ENCODE measurements at places on chromosomes 3 and 15.
A peak's percentile ranks its signal among the peaks of the same experiment; 100 is the strongest.

DNA sequence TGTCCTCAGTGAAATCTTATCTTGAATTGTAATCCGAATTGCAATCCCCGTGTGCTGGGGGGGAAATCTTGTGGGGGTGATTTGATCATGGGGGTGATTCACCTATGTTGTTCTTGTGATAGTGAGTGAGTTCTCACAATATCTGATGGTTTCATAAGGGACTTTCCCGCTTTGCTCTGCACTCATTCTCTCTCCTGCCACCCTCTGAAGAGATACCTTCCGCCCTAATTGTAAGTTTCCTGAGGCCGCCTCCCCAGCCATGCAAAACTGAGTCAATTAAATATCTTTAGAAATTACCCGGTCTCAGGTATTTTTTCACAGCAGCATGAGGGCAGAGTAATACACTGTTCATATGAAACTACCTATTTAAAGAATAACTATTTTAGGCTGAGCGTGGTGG lies 304.1 kb upstream of the EPHA6 start:
- H3K4me3 ChIP-seq: no peak overlapping the region
- no peak overlapping the region for H3K27ac ChIP-seq
- no peak for DNase-seq
- no peaks in the 10 kb centered on the region for H3K27me3 ChIP-seq
- H3K36me3 ChIP-seq: no peaks in the 10 kb centered on the region

DNA sequence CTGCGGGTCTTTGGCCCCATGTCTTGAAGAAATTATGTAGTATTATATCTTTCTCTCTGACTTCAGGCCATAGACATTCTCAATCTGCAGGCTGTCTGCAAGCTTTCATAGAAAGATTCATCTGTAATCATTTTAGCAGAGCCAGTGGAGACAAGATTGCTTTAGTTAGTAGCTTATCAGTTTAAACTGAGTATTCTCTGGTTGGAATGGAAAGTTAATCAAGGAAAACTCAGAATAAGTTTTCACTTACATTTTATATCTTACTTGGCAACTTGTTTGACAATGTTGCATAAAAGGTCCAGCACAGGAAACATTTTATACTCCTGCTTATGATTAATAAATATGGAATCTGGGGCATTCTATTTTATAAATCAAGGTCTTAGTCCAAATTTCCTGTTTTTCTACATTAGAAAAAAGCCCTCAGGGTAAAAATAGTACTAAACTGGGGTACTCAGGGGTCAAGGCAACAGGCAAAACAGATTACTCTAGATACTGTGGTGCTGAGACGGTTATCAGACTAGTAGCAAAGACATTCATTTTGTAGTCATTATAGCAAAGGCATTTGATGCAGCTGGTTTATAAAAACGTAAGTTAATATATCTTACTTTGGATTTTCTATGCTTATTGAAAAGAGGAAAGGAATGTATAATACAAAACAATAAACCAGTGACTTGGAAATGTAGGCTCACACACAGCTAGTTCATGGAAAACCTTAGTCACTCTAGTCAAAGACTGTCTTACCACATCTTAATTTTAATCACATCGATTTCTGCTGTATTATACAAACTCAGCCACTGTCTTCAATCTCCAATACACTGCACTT lies 45.2 kb upstream of the FILIP1L start:
- no peak overlapping the region for H3K4me3 ChIP-seq
- DNase-seq: no peak
- H3K4me1 ChIP-seq: no peaks in the 10 kb centered on the region
- no peak overlapping the region for H3K27ac ChIP-seq
- H3K36me3 ChIP-seq: 0 out of 2 replicates have a peak, but pooled peaks cover 2% of the 10 kb centered on the region

DNA sequence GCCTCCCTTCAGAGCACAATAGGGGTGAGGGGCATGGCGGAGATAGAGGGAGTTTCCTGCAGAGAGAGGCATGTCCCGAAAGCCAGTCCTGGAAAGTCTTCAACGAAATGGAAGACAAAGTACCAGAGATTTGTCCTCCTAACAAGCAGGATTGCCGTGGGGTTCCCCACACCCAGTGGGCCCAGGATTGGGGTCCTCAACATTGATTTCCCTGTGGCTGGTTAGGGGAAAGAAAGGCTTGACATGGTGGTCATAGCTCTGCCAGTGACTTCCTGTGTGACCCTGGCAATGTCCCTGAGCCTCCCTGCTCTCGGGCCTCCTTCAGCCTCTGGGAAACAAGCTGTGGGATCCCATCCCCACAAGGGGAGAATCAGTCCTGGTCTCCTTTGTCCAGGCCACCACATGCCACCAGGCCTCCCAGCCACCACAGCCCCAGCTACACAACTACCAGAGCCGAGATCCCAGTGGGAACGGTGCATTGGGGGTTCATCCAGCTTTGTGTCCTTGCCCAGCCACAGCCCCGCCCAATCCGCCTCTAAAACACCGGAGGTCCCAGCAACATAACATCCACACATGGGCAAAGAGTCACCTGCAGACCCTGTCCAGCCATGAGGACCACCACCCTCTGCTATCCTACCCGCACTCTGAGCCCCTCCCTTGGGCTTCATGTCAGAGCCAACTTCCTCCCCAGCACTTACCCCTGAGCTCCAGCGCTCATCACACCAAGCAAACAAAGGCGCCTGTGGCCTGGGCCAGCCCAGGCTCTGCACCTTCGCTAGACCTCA lies 63.0 kb downstream of the ADAMTS17 start:
- no peaks in the 10 kb centered on the region for H3K4me1 ChIP-seq
- H3K4me3 ChIP-seq: no peak overlapping the region
- H3K27ac ChIP-seq: peak overlapping the region; percentile 40
- no peak for DNase-seq
- H3K27me3 ChIP-seq: no peaks in the 10 kb centered on the region

GRCh38 chr15:98772895-98773294 lies 124.6 kb downstream of the IGF1R start:
- no peak overlapping the region for H3K27ac ChIP-seq
- no peaks in the 10 kb centered on the region for H3K4me1 ChIP-seq
- no peaks in the 10 kb centered on the region for H3K27me3 ChIP-seq

- no peaks in the 10 kb centered on the region for H3K4me1 ChIP-seq
- no peaks in the 10 kb centered on the region for H3K36me3 ChIP-seq
- no peak for DNase-seq
- no peaks in the 10 kb centered on the region for H3K27me3 ChIP-seq
Observed at GRCh38 chr3:23489300-23490158, 286.4 kb downstream of the UBE2E2 start.

DNA sequence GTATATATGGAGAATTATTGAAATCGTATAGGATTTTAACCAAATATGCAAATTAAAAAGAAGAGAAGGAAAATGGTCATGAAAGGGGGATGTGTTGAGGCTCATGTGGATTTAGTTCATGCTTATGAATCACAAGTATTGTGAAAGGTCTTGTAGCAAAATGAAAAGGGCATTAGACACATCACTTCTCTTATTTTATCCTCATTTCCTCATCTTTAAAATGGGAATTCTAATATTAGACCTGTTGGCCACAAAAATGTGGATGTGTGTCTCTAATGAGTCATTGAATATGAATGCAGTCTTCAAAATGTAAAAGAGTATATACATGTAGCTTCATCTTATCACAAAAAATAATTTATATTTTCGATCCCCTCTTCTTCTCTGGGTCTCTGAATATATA lies 14.9 kb upstream of the ALCAM start:
- no peak overlapping the region for H3K27ac ChIP-seq
- H3K36me3 ChIP-seq: no peaks in the 10 kb centered on the region
- DNase-seq: no peak
- no peak overlapping the region for H3K4me3 ChIP-seq
- no peaks in the 10 kb centered on the region for H3K4me1 ChIP-seq
- no peaks in the 10 kb centered on the region for H3K27me3 ChIP-seq

- H3K4me1 ChIP-seq: no peaks in the 10 kb centered on the region
- no peak overlapping the region for H3K27ac ChIP-seq
- H3K36me3 ChIP-seq: no peaks in the 10 kb centered on the region
Observed at GRCh38 chr15:92083190-92083589, 229.7 kb downstream of the SLCO3A1 start.

- H3K27ac ChIP-seq: no peak overlapping the region
- H3K4me1 ChIP-seq: no peaks in the 10 kb centered on the region
- H3K27me3 ChIP-seq: peaks cover 19% of the 10 kb centered on the region
Observed at GRCh38 chr3:40691452-40691861, 166.7 kb downstream of the ZNF621 start.

DNA sequence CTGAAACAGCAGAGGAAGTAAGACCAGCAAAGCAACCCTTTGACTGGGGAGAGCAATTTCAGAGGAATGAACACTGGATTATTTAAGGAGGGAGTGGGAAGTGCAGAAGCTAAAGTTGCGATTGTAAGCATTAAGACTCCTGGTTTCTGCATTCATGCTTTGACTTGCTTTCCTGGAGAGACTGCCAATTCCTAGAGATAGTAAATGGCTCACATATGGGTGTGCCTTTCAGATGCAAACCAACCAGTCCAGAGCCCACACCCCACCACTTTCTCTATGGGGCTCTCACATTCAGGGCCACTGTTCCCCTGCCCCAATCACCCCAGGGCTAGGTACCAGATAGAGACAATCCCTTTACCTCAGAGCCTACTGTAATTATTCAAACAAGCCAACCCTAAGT lies 200.9 kb upstream of the EIF1B start:
- H3K36me3 ChIP-seq: no peaks in the 10 kb centered on the region
- H3K4me1 ChIP-seq: no peaks in the 10 kb centered on the region
- H3K27ac ChIP-seq: no peak overlapping the region
- no peak overlapping the region for H3K4me3 ChIP-seq
- peaks cover 2% of the 10 kb centered on the region for H3K27me3 ChIP-seq

GRCh38 chr3:5214352-5214751 lies 26.8 kb downstream of the EDEM1 start:
- no peak for DNase-seq
- H3K4me3 ChIP-seq: no peak overlapping the region
- H3K27ac ChIP-seq: 0 out of 2 replicates have a peak overlapping the region, but pooled peaks have one; percentile 11

DNA sequence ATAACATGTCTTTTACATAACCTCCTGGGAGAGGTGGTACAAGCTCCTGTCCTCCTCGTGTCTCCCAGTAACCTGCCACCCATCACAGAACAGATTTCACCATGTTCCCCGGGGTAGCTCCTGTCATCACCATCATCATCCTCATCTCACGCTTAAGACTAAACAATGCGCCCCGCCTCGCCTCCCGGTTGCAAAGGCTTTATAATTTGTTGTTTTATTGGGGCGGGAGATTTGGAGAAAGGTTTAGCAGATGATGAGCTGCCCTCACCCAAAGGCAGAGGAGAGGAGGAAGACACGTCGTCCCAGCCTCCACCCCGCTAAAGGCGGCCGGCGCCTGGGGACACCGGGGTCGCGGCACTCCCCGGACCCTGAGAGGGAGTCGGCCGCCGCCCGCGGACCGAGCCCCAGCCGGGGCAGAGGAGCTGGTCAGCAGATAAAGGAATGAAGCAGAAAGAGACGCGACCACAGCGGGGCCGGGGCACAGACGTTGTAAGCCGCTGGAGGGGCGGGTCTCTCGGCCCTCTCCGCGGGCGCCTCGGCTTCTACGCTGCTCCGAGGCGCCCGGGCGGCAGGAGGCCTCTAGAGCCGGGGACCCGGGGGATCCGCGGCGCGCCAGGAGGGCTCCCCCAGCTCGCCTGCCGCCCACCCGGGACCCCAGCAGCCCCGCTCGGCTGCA lies 589 bp downstream of the HERC1 start:
- no peaks in the 10 kb centered on the region for H3K36me3 ChIP-seq
- peak overlapping the region; percentile 87 for H3K27ac ChIP-seq
- H3K4me3 ChIP-seq: peak overlapping the region; percentile 84
- peaks cover 29% of the 10 kb centered on the region for H3K4me1 ChIP-seq

DNA sequence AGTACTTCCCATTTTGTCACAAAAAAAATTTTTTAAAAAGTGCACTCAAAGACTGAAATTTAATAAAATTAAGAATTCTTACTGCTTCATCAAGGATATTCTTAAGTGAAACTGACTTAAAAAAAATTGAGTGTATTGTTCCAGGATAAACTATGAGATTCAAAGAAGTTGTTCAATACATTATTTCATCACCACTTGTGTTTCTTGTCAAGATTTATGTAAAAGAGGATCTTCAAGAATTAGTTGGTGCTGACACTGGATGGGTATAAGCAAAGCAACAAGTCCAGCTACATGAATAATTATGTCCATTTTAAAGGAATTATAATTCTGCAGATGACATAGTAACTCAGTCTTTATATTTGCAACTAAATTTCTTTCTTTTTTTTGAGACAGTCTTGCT lies 4.3 kb upstream of the AP4E1 start:
- no peak overlapping the region for H3K4me3 ChIP-seq
- no peak for DNase-seq
- H3K4me1 ChIP-seq: peaks cover 18% of the 10 kb centered on the region
- no peaks in the 10 kb centered on the region for H3K27me3 ChIP-seq

- peaks cover 17% of the 10 kb centered on the region for H3K27me3 ChIP-seq
- no peak overlapping the region for H3K27ac ChIP-seq
- H3K36me3 ChIP-seq: no peaks in the 10 kb centered on the region
- H3K4me3 ChIP-seq: no peak overlapping the region
- no peak for DNase-seq
Observed at GRCh38 chr3:135576751-135577150, 388.8 kb upstream of the PPP2R3A start.

DNA sequence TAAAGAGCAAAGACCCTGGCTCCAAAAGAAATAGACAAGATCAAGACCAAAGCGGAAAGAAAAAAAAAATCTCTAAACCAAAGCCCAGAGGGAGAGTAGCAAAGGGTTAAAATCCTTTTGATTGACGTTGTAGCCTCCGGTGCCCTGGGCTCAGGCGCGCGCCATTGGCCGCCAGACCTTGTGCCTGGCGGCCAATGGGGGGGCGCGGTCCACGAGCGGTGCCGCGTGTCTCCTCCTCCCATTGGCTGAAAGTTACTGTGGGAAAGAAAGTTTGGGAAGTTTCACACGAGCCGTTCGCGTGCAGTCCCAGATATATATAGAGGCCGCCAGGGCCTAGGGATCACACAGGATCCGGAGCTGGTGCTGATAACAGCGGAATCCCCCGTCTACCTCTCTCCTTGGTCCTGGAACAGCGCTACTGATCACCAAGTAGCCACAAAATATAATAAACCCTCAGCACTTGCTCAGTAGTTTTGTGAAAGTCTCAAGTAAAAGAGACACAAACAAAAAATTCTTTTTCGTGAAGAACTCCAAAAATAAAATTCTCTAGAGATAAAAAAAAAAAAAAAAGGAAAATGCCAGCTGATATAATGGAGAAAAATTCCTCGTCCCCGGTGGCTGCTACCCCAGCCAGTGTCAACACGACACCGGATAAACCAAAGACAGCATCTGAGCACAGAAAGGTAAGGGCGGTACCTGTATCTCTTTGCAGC lies at the start of gene HES1:
Gene HES1, plus strand, starts transcription at position 343 of the 713 bp plus-strand sequence. Its CDS starts 233 bp downstream, at position 576.
- peak within 1 kb of the TSS; percentile 67 for H3K4me3 ChIP-seq
- peaks cover 80% of the 10 kb centered on the region for H3K4me1 ChIP-seq
- peaks cover 59% of the 10 kb centered on the region for H3K27me3 ChIP-seq
- peak within 1 kb of the TSS; percentile 82 for H3K27ac ChIP-seq

- H3K4me3 ChIP-seq: no peak overlapping the region
- peaks cover 42% of the 10 kb centered on the region for H3K36me3 ChIP-seq
- H3K27me3 ChIP-seq: no peaks in the 10 kb centered on the region
- no peak for DNase-seq
- H3K4me1 ChIP-seq: peaks cover 52% of the 10 kb centered on the region
Observed at GRCh38 chr3:51673181-51673801, 2.2 kb downstream of the TEX264 start.

- H3K4me1 ChIP-seq: no peaks in the 10 kb centered on the region
- peaks cover 2% of the 10 kb centered on the region for H3K27me3 ChIP-seq
- H3K27ac ChIP-seq: no peak overlapping the region
- no peak for DNase-seq
- no peaks in the 10 kb centered on the region for H3K36me3 ChIP-seq
Observed at GRCh38 chr15:66024116-66024515, 154.8 kb downstream of the RAB11A start.
